Stimulated activated CD4-positive, alpha-beta T cell treated with anti-CD3 and anti-CD28 coated beads, Interleukin-1b, Interleukin-23, amount 100 ng/mL, for 1 hour (primary cell): ENCODE measurements at places on chromosomes 2 and 18.

DNA sequence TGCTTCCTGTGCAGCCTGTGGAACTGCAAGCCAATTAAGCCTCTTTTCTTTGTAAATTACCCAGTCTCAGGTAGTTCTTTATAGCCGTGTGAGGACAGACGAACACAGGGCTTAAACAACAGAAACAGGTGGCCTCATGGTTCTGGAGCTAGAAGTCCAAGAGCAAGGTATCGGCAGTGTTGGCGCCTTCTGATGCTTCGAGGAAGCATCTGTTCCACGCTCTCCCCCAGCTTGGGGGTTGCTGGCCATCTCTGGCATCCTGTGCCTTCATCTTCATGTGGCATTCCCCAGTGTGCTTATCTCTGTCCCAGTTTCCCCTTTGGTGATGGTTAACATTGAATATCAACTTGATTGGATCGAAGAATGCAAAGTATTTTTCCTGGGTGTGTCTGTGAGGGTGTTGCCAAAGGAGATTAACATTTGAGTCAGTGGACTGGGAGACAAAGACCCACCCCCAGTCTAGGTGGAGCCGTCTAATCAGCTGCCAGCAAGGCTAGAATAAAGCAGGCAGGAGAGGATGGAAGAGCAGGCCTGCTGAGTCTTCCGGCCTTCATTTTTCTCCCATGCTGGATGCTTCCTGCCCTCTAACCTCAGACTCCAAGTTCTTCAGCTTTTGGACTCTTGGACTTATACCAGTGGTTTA lies 287.6 kb downstream of the PHLPP1 start:
- no peak for DNase-seq

DNA sequence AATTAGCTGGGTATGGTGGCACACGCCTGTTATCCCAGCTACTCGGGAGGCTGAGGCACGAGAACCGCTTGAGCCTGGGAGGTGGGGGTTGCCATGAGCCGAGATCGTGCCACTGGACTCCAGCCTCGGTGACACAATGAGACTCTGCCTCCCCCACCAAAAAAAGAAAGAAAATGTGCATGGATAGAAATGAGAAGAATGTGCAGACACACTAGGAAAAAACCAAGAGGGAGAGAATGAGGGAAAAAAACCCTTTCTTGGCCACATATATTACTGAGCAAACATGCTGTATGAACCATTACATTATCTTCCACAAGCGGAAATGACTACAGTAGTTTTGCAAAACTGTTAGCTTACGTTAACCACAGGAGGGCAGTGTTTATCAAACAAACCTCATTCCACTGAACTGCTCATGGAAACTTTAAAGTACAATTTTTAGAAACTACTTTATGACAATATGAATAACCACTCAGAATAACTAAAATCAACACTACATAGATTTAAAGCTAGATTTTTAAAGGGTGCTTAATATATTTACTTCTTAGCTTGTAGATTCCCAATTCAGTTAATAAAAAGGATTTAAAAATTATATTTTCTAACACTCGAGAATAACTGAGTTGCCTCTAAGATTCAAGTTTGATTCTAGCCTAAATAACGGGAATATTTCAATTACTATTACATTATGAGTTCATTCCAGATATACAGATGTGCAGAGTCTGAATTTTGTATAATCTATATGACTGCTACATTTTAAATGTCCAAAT lies 26.4 kb downstream of the ASXL2 start:
- DNase-seq: peak; percentile 7

DNA sequence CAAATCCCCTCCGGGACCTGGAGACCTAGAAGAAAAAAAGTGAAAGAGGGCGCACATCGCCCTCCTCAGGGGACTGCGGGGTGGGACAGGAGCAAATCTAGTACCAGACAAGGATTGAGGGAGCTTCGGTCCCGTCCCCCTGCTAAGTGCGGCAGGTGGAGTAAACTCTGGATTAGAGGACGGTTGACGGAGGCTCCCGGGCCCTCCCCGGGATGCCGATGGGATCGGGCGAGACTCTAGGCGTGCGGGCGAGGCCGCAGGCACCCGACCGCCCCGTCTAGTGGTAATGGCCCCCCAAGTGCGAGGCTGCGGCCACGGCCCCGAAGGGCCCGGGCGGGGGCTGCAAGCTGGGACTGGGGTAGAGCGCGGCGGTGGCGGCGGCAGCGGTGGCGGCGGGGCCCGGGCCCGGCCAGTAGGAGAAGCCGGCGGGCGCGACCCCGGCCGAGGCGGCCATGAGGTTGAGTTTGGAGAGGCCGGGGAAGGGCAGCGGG lies 3.5 kb downstream of the FEV start:
- DNase-seq: no peak

DNA sequence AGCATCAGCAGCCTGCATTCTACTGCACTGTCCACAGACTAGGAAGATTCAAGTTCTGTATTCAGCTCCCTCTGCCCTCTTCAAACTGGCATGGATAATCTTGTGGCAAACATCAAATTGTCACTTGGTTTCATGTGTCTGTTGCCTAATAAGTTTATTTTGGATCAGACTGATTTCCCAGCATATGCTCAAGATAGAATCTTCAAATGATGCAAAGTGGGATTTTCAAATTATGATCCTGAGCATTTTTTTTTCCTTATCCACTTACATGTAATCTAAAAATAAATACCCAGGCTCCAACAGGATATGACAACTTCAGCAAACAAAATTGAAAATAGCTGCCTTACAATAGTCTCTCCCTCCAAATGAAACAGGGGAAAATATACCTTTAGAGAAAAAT lies 160.9 kb upstream of the VRK2 start:
- no peak for DNase-seq

GRCh38 chr2:233531955-233532354 lies 34.6 kb downstream of the USP40 start:
- no peak for DNase-seq

DNA sequence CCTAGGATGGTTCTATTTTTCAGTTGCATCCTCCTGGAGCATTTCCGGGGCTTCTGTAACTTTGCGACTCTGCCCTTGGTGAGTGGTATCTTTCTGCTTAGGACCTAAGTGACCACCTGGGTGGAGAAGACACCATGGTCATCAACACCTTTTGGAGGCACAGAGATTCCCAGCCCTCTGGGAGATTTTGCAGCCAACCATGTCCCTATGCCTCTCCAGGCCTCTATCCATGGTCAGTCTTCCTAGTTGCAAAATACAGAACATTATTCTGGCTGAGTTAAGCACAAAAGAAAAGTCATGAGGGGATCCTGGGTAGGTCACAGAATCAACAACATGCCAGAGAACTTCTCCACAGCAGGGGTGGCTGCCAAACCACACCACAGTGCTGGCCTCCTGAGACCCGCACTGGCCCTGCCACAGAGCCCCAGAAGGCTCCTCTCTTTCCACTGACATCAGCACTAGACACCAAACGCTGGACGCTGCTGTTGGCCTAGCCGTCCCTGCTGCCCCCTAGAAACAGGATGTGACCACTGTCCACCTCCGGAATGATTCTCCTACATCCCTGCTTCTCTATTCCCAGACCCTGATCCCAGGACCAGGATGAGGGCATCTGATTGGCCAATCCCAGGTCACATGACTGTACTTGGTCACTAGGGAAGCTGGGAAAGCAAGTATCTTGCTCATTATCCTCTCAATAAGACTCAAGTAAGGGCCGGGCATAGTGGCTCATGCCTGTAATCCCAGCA lies 47.7 kb downstream of the SMAD7 start:
- DNase-seq: no peak

DNA sequence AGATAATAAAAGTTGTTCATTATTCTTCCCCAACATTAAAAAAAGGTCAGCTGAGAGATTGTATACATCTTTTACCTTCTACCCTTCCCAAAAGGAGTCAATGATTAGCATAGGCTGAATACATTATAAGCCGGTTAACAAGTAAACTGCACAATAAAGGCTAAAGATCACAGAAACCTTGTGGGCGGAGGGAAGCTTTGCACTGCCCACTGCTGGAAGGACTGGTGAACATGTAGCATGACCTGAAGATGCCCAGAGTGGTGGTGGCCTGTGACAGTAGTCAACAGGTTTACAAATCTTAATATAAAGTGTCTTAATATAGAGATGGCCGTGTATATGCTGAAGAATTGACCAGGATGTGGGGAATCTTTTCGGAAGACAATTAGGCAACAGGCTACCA lies 35.6 kb downstream of the ARL5A start:
- DNase-seq: no peak

- no peak for DNase-seq
Observed at GRCh38 chr2:44453259-44453658, 91.5 kb downstream of the CAMKMT start.

GRCh38 chr18:32270341-32270740 lies 80.5 kb downstream of the MEP1B start:
- DNase-seq: no peak

DNA sequence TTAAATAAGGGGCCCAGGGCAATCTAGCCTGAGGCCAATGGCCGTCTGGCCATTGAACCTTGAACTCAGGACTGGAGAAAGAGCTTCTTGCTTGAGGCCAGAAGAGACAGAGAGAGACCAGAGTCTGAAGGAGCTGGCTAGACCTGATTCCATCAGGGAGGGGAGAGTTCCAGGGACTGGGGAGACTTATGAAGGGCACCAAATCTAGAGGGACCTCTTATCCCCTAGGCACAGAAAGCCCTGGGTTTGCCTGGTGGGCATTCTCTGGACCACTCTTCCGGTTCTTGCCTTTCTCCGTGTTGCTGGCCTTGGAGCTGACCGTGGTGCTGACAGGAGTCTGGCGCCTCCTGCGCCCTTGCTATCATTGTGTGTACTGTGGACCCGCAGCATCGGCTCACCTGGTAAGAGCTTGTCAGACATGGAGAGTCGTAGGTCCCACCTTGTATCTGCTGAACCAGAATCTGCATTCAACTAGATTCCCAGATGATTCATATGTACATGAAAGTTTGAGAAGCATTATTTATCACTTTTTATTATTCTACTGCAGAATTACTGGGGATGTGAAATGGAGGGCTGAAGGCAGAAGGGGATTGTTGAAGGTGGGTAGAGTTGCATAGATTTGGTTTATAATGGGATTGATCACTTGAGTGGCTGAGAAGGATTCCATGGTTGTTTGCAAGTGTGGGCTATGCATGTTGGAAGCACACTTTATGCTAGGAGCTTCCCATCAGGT lies 4.3 kb upstream of the TRPM8 start:
- no peak for DNase-seq

GRCh38 chr2:58042486-58042970 lies 4.1 kb upstream of the VRK2 start:
- DNase-seq: no peak

DNA sequence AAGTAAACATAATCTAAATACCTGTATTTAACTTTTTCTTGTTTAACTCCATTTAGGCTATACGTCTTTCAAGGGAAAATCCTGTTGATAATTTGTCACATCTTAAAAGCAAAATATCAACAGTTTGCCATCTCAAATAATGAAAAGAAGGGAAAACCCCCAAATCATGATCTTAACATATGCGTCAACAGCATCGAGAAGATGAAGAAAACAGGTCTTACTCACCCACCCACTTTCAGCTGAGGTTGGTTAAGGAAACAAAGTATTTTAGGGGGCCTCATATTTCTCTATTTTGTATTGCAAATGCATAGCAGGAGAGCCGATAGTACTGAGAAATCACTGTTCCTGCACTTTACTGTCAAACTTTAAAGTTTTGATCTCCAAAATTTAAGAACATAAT lies 143.1 kb upstream of the COPS8 start:
- DNase-seq: no peak

DNA sequence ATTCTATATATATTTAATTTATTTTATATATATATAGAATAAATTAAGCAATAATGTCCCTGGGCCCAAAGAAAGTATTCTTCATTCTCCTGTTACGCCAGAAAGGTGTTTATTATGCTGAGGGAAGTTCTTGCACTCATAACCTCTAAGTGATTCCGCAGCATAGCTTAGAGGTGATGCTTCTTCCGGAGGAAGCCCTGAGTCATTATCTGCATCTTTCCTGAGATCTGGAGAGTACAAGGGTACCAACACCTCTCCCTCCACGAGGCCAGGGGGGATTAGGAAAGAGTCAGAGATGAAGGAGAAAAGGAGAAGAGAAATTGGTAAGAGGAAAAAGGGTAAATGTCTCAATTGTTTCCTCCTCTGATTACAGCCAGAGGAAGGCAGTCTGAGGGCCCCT lies 43.1 kb upstream of the RTN4 start:
- DNase-seq: no peak

DNA sequence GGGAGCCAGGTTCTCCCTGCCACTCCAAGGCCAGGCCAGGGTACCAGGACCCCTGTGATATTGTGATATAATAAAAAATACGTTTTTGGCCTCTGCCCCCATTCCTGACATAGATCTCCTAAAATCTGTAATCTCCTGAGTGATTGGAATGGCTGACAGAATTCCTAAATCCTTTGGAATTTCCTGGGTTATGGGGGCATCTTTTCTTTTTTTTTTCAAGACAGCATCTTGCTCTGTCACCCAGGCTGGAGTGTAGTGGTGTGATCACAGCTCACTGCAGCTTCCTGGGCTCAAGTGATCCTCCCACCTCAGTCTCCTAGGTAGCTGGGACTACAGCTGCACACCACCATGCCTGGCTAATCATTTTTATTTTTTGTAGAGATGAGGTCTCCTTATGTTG lies 26.2 kb upstream of the TUBB6 start:
- no peak for DNase-seq

DNA sequence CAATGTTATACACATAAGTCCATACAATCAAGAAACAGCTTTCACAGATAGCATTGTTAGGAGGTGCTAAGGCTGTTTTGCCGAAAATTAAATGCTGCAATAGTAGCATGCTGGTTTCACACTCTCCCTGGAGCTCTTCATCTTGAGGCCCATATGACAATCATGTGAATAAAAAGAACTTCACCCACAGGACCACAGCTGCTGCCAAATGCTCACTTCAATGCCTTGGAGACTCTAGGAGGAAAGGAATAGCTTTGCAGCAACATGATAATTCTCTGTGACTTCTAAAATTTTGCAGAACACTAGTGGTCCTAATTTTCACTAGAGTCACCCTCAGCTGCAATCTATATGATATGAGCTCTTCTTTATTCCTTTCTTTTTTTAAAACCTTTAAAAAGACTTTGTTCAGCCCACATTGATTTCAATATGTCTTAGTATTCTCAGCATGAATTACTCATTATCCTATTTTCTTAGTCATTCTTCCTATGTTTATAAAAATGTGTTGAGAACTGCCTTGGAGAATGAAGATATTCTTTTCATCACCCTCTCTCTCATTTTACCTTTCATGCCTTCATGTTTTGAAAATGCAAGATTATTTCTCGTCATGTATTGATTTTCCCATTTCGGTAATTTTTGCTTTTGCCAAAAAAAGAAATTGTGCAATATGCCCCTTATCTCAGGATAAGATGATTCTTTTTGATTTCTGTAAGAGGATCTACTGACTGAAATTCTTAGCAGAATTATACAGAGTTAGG lies 108.2 kb downstream of the PDE1A start:
- DNase-seq: no peak
